ENCODE measurements at places on chromosomes 1 and 21.
A peak's percentile ranks its signal among the peaks of the same experiment; 100 is the strongest.

DNA sequence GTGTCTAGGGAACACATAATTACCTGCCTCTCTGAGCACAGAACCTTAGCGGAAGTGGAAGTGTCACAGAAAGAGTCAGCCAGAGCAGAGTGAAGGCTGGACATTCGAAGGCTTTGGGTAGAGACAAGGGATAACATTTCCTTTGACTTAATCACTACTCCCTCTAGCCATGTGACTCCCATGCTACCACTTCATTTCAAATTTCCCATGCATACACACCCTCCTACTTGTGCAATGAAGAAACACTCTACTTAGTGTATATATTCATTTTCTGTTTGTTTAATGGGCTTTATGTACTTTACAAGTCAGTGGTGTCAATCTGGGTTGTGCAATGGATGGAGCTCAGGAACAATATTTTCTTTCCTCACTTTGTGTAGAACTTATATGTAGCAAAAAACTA, 6.9 kb downstream of the ANKRD35 start:
- DNase-seq: no peak

- no peak for DNase-seq
Measured at GRCh38 chr1:3072391-3073185, 3.6 kb downstream of the PRDM16 start.

- DNase-seq: no peak
Measured at GRCh38 chr1:24266398-24266941, 52.7 kb upstream of the GRHL3 start.

GRCh38 chr1:180842052-180842451, 70.6 kb upstream of the KIAA1614 start:
- no peak for DNase-seq

- DNase-seq: no peak
Measured at GRCh38 chr21:38869946-38870345, 64.2 kb downstream of the ETS2 start.

- DNase-seq: no peak
Measured at GRCh38 chr1:17094664-17095063, 24.6 kb downstream of the PADI2 start.

DNA sequence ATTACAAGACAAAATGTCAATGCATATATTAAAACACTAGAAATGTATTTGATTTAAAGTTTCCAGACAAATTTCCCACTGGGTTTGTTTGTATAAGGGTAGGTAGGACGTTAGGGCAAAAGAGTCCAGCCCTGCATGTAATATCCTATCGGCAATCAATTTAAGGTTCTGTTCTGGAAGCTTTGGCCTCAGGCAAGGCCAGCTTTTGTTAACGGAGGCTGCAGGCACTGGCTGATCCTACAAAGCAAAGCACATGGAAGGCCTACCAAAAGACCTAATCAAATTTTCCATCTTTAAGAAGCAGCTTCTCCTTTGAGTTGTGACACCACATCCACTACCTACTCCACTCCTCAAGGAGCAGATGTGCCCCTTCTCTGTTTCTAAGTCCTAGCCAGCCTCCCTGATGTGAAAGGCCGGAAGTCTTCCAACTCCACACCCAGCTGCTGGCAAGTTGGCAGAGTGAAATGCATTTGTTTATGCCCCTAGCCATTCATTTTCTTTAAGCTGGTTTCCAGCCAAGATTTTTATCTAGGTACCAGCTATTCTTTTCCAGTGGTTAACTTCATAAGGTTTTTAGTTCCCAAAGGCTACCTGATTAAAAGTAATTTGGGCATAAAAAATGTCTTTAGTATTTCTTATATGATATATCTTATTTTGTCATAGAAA, 452.6 kb downstream of the PTBP2 start:
- DNase-seq: no peak

GRCh38 chr1:92940541-92940940, 20.7 kb downstream of the DIPK1A start:
- DNase-seq: no peak

GRCh38 chr1:151002051-151002450, 4.7 kb downstream of the MINDY1 start:
- DNase-seq: peak; percentile 18

DNA sequence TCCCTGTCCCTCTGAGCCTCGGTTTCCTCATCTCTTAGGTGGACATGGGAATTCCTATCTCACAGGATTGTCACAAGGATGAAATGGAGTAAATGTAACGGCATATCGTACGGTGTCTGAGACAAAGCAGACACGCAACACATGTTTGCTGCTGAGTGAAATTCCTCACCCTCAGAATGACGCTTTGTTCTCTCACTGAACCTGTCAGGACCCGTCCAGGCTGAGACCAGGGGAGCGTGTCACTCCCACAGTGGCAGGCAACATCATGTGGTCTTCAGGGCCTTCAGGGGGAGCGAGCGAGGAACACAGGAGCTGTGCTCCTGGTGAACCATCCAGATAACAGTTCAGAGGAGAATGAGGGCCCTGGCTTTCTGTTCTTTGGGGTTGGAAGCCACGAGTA, 74.2 kb downstream of the TOMM20 start:
- DNase-seq: no peak

- DNase-seq: no peak
Measured at GRCh38 chr1:158078569-158079080, 85.2 kb downstream of the KIRREL1 start.

GRCh38 chr1:193411714-193412113, 225.3 kb upstream of the B3GALT2 start:
- DNase-seq: no peak

DNA sequence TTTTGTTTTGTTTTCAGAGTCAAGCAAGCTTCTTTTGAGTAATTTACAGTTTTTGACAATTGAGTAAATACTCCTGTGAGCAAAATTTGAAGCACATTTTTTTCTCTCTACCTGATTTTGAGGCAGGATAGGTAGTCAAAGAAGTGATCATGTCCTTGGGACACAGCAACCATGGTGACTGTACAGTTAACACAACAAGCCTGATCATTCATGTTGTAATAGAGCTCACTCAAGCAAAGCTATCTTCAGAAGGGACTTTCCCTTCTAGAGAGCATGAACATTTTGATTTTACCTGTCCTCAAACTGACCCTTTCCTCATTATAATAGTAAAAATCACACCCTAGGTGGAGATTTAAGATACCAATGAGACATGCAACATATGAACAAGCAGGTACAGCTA, 126.5 kb upstream of the KCNK1 start:
- no peak for DNase-seq

DNA sequence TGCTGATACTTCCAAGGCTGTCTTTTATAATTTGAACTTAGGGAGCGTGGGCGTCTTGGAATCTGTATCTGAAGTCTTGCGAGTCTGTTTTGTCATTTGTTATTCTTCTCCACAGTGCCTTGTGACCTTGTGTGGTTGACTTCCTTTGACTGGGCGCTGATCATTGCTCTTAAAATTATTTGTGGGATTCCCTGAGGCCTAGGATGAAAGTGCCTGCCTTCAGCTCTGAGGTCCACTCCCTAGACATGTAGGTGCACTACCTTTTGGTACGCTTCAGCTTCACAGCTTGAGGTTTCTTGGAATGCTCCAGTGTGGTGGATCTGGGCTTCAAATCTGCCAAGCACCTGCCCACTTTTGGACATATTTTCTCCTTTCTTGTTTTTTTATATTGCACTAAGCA, 50.2 kb upstream of the IGSF5 start:
- no peak for DNase-seq

- DNase-seq: no peak
Measured at GRCh38 chr1:244155661-244156060, 104.6 kb downstream of the ZBTB18 start.
